ENCODE measurements at places on chromosomes 12 and 14. TPM values are rescaled to one million over a fixed set of nuclear protein-coding genes. Genes with fewer than 3 reads are reported as not detected.

DNA sequence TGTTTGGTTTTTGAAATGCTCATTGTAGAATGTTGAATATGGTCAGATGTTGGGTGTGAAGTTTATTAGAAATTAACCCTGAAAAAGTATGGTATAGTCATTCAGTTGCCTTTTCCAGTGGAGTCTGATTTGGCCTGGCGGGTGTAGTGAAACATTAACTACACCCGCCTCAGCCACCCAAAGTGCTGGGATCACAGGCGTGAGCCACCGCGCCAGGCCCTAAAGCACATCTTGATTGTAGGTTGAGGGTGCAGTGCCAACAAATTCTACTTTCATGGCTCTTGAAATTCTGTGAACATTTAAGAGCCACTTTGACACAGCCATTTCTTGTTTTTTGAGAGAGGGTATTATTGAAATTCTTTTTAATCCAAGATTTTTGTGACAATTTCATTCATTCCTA is 624.9 kb downstream of the DIO2 start:
- DNase-seq: no peak
- no peaks in the 10 kb centered on the region for H3K36me3 ChIP-seq
- H3K4me1 ChIP-seq: no peaks in the 10 kb centered on the region

DNA sequence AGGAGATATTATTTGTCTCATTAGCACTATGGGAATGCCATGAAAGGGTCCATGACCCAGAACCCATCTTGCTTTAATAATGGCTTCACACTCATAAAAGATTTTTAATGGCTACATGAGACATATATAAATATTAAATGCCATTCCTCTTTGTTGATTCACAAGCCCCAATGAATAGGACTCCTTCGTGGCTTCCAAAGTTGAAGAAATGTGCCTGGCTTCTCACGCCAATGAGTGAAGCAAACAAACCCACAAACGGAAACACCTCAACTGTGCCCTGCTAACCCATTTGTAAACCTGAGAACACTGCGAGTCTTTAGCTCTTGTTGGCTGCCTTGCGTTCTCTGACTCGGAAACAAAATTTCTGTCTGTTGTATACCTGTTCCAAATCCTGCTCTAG is 381.7 kb upstream of the DDHD1 start:
- H3K4me1 ChIP-seq: no peaks in the 10 kb centered on the region
- no peak overlapping the region for H3K27ac ChIP-seq
- no peak overlapping the region for H3K4me3 ChIP-seq
- no peak for DNase-seq
- no peaks in the 10 kb centered on the region for H3K27me3 ChIP-seq
- no peaks in the 10 kb centered on the region for H3K36me3 ChIP-seq

DNA sequence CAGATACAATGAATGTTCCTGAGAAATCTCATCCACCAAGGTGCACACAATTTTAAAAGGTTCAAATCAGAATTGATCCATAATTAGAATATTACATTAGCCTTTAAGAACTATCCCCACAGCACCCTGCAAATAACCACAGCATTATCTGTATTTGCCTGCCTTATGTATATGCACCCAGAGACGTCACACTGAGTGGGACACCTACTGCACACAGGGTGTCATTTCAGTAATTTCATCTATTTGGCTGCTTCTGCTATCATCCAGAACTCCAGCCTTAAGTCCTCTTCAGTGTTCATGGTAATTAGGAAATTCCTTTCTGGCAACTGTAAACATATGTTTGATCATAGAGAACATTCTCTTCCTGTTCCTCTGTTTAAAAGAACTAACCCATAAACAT is 298.4 kb downstream of the SYT1 start:
- no peaks in the 10 kb centered on the region for H3K27me3 ChIP-seq
- no peak overlapping the region for H3K27ac ChIP-seq
- no peak overlapping the region for H3K4me3 ChIP-seq
- no peaks in the 10 kb centered on the region for H3K36me3 ChIP-seq
- no peaks in the 10 kb centered on the region for H3K4me1 ChIP-seq

GRCh38 chr12:121089031-121089812 is 43.5 kb upstream of the P2RX7 start:
- H3K27ac ChIP-seq: no peak overlapping the region
- no peak for DNase-seq
- no peak overlapping the region for H3K4me3 ChIP-seq
- H3K27me3 ChIP-seq: no peaks in the 10 kb centered on the region

DNA sequence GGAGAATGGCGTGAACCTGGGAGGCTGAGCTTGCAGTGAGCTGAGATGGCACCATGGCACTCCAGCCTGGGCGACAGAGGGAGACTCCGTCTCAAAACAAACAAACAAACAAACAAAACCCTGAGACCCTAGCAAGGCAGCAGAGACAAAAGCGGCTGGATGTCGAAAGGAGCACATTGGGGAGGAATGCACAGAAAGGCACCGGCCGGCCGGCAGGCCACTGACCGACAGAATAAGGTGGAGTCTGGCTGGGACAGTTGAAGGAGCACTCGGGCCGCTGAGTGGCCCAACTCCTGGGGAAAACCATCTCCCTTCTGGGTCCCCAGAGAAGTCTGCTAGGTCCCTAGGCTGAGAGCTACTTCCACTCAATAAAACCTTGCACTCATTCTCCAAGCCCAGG is 256.2 kb downstream of the KIF21A start:
- no peak overlapping the region for H3K27ac ChIP-seq
- H3K4me1 ChIP-seq: no peaks in the 10 kb centered on the region
- no peak for DNase-seq
- no peaks in the 10 kb centered on the region for H3K36me3 ChIP-seq
- no peak overlapping the region for H3K4me3 ChIP-seq

DNA sequence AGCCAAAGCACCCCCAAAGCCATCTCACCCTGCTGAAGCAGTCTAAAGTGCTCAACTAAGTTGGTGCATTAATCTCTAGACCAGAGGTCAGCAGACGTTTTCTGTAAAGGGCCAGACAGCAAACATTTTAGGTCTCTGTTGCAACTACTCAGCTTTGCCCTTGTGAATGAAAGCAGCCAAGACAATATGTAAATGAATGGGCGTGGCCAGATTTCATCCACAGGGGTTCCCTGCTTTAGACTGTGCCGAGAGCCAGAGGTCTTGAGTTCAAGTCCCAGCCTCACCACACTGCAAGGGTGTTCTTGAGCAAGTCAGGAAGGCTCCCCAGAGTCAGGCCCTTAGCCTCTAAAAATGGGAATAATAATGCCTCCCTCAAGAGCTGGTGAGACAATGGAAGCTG is 166.2 kb downstream of the CHST11 start:
- H3K27ac ChIP-seq: no peak overlapping the region
- no peak for DNase-seq

DNA sequence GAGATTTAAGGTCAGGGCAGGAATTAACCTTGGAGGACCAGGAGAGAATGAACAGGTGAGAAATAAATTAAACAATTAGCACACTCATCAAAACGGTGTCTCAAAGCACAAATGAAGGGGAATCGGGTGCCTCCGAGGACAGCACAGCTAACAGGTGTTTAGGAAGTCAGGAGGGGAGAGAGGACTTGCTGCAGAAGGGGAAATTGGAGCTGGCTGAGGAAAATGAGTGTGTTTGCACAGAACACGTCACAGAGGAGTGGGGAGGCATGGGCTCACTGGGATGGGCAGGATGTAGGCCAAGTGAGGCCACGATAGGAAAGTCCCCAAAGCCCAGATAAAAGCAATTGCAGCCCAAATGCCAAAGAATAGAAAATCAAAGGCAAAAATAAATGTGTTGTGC is 121.7 kb downstream of the ZNF664 start:
- H3K4me3 ChIP-seq: no peak overlapping the region
- H3K36me3 ChIP-seq: no peaks in the 10 kb centered on the region
- no peaks in the 10 kb centered on the region for H3K27me3 ChIP-seq

Gene CFAP73
- total RNA-seq: not detected

Gene GRIN2B
- total RNA-seq: not detected

Gene KRT80
- 14.0 TPM for total RNA-seq

Gene SERPINA10
- total RNA-seq: not detected

Gene SLC22A17
- 0.95 TPM for total RNA-seq

Gene IRAK3
- total RNA-seq: 3.6 TPM

Gene TMEM63C
- total RNA-seq: 0.58 TPM

Gene GPR65
- 0.25 TPM for total RNA-seq

Measured in psoas muscle (tissue), 8 donors.